Fibroblast of upper back skin (primary cell): ENCODE measurements at places on chromosomes 16 and 17.

GRCh38 chr16:29811170-29811895, 660 bp upstream of the PRRT2 start:
- peak; percentile 97 for DNase-seq

DNA sequence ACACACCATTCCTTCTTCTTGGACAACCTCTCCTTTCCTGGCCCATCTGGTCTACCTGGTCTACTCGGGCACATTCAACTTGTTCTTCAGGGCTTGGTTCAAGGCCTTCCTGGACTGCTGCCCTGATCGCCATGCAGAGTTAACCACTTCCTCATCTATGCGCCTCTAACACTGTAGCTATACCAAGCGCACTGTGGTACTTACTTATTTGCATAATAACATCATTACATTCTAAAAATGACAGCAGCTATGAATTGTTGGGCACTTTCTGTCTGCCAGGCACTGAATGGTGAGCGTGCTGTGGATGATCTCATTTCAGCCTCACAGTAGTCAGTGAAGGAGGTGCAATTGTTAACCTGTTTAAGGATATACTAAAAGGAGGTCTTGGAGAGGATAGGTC, 66.9 kb upstream of the SDK2 start:
- DNase-seq = no peak

DNA sequence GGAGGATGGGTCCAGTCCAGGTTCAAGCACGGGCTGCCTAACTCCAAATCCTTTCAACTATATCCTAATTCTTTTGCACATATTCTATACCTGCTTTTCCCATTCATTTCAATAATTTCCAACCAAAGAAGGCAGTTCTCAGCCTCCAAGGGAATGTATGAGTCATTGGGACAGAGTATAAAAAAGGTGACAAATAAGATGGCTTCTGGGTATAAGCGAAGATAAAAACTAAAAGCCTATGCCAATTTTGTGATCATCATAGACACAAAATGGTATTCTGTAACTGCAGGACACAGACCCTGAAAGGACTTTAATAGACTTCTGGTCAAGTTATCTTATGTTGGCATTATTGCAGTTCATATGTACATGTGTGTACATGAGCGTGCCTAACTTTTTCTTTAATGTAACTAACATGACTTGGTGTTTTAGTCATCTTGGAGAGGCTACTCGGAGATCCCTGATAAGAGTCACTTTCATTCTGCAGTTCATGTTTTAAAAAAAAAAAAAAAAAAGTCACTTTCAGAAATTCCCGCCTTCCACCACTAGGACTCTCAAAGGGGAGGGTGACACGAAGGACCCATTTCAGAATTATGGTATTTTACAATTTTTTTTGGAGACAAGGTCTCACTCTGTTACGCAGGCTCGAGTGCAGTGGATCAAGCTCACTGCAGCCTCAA, 17.3 kb downstream of the COG1 start:
- DNase-seq = no peak

- no peak for DNase-seq
Measured at GRCh38 chr17:80962356-80963329, 29.0 kb upstream of the CHMP6 start.

GRCh38 chr16:49120631-49121030, 161.0 kb downstream of the CBLN1 start:
- DNase-seq = no peak

DNA sequence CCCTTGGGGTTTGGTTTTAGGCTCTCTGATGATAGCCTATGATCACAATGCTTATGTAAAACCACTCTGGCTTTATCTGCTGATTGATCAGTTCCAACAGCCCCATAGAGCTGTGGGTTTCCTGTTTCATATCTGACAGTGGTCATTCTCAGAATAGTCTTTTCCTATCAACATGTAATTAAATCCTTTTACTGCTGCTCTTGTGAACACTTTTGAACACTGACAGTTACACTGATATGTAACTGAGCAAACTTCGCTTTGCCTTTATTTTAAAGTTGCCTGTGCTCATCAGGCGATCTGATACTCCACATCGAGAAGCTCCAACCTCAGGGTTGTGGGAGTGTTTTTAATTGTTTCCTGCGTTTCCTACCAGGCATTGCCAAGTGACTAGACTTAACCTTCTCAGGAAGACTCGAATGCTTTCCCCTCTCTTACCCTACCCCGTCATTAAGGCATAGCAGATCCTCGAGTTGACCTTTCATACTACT, 17.3 kb upstream of the CLEC18B start:
- DNase-seq = no peak

DNA sequence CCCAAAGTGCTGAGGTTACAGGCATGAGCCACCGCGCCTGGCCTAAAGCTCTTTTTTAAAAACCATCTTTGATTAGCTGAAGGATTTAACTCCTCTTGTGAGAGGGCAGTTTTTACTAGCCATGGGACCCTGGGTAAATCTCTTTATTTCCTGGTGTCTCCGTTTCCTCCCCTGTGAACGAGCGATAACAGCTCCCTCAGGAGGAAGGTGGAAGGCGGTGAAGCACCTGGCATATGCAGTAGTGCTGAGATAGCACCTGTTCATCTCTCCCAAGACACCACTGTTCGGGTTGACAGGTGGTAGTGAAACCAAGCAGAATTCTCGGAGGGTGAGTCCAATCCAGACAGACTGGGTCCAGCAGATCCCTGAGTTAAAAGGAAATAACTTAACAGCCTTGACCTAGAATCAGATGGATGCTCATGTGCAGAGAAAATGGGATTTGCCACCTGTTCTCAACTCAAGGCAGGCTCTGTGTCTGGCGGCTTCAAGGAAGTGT, 86.2 kb downstream of the CRISPLD2 start:
- DNase-seq = no peak

- peak; percentile 27 for DNase-seq
Measured at GRCh38 chr16:84115919-84116719, 623 bp downstream of the MBTPS1 start.

GRCh38 chr16:11240636-11241473, 15.1 kb downstream of the SOCS1 start:
- no peak for DNase-seq

DNA sequence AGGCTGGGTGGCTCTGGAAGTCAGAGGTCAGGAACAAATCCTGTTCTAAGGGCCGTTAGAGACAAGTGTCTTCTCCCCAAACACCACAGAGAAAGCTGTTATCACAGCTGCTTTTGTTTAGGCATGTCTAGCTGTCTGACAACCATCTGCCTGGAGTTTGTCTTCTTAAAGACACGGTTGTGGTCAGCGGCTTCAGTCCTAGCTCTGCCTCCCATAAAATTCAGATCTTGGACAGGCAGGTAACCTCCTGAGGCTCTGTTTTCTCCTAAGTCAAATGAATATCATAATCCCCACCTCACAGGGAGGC, 2.3 kb upstream of the ITGA3 start:
- DNase-seq = peak; percentile 59

DNA sequence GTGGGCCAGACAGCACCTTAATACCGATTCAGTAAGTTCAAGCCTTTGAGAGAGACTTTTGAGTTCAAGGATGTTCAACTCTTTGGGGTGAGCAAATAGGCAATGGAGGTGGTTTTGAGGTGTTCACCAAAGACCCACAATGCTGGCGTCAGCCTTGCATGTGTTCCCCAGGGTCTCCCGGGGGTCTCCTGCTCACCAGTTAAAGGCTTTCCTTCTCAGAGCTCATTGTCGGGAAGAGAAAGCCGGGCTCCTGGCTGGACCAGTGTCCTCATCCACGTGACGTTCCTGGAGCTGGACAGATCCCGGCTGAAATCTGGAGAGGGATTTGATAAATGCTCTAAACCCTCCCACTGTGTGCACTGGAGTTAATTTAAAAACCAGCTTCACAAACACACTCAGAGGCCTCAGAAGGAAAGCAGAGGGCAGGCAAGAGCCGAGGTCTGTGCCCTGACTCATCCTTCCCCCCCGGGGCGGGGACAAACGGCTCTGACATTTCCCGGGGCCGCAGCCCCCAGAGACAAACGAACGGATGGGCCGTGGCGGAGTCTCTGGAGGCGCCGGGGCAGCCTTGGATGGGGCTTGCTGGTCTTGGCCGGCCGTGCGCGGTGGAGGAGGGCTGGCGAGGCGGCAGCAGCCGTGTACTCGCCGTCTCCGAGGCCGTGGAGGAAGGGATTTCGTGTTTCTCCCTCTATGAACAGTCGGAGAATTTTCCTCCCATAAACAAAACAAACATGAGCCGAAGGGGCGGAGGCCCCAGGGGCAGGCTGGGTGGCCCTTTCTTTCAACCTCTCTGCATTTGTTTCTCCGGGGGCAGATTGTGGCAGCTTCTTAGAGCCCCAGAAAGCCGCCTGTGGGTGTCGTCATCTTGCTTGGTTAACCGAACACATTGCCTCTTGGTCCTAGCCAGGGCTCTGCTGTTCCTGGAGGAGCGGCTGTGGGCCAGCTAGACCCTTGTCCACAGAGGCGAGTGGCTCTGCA, 94.2 kb downstream of the NTN1 start:
- DNase-seq = peak; percentile 71

DNA sequence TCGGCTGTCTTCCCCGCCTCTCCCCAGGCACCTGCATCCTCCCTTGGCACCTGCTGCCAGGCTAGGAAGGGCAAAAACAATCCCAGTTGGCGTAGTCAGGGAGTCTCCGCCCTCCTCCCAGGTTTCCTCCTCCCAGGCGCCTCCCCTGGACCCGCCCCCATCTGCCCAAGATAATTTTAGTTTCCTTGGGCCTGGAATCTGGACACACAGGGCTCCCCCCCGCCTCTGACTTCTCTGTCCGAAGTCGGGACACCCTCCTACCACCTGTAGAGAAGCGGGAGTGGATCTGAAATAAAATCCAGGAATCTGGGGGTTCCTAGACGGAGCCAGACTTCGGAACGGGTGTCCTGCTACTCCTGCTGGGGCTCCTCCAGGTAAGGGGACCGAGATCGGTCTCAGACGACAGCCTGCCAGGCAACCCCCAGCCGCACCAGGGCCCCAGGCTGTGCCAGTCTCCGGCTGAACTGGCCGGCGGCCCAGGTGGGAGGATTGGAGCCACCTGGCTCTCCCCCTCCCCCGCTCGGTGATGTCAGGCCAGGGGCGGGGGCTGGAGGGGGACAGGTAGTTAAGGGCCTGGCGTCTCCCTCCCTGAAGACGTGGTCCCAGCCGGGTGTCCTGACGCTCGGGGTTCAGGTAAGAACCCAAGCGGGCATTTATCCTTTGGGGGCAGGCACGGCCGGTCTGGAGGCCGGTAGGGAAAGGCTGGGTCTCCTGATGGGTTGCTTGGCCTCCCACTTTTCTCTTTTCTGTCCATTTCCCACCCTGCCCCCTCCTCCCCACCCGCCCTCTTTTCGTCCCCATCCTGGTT, at the start of gene GRB7:
TSS of gene GRB7 (plus strand) at position 179 of the 808 bp plus-strand sequence. CDS start 4,364 bp downstream, outside the sequence.
- no peak for DNase-seq

DNA sequence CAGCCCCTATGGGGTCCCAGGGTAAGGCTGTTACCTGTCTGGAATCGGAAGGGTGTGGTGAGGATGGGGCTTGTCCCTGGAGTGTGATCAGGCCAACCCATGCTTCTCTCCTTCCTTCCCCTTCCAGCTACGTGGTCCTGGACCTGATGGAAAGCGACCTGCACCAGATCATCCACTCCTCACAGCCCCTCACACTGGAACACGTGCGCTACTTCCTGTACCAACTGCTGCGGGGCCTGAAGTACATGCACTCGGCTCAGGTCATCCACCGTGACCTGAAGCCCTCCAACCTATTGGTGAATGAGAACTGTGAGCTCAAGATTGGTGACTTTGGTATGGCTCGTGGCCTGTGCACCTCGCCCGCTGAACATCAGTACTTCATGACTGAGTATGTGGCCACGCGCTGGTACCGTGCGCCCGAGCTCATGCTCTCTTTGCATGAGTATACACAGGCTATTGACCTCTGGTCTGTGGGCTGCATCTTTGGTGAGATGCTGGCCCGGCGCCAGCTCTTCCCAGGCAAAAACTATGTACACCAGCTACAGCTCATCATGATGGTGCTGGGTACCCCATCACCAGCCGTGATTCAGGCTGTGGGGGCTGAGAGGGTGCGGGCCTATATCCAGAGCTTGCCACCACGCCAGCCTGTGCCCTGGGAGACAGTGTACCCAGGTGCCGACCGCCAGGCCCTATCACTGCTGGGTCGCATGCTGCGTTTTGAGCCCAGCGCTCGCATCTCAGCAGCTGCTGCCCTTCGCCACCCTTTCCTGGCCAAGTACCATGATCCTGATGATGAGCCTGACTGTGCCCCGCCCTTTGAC, 2.4 kb downstream of the MAPK7 start:
- no peak for DNase-seq

DNA sequence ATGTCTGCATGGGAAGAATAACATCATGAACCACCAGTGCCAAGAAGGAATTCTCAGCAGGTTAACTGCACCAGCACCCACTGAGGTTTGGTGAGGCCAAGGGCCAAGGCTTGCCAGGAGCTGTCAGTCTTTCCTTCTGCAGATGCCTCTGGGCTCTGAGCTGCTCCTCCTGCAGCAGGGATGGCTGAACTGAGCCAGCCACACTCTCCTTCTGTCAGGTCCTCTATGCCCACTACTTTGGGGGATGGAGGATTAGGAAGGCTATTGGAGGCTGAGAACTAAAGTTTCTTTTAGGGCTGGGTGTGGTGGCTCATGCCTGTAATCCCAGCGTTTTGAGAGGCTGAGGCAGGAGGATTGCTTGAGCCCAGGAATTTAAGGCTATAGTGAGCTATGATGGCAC, 71.6 kb downstream of the PLXDC1 start:
- no peak for DNase-seq

- DNase-seq = no peak
Measured at GRCh38 chr16:66057057-66057456, 309.4 kb upstream of the CDH5 start.

- no peak for DNase-seq
Measured at GRCh38 chr17:50630524-50631194, 4.0 kb upstream of the ABCC3 start.

- DNase-seq = peak; percentile 88
Measured at GRCh38 chr17:48575066-48575582, 3.0 kb downstream of the HOXB4 start.

GRCh38 chr17:48636177-48637018, 10.2 kb upstream of the HOXB9 start:
- DNase-seq = peak; percentile 65

DNA sequence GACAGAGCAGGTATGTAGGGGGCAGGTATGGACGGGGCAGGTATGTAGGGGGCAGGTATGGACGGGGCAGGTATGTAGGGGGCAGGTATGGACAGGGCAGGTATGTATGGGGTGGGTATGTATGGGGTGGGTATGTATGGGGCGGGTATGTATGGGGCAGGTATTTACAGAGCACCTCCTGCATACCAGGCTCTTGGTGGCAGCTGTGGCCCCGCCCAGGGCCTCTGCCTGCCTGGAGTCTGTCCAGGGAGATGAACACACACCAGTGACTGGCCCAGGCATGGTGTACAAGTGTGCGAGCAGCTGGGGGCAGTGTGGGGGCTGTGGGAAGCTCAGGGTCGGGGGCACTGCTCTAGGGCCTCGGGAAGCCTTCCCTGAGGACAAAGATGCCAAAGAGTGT, 4.4 kb downstream of the RPL3L start:
- DNase-seq = no peak
